H4 (cell line): ENCODE measurements at places on chromosomes 5 and 9. TPM values are rescaled to one million over a fixed set of nuclear protein-coding genes. Genes with fewer than 3 reads are reported as not detected.
A peak's percentile ranks its signal among the peaks of the same experiment; 100 is the strongest.

DNA sequence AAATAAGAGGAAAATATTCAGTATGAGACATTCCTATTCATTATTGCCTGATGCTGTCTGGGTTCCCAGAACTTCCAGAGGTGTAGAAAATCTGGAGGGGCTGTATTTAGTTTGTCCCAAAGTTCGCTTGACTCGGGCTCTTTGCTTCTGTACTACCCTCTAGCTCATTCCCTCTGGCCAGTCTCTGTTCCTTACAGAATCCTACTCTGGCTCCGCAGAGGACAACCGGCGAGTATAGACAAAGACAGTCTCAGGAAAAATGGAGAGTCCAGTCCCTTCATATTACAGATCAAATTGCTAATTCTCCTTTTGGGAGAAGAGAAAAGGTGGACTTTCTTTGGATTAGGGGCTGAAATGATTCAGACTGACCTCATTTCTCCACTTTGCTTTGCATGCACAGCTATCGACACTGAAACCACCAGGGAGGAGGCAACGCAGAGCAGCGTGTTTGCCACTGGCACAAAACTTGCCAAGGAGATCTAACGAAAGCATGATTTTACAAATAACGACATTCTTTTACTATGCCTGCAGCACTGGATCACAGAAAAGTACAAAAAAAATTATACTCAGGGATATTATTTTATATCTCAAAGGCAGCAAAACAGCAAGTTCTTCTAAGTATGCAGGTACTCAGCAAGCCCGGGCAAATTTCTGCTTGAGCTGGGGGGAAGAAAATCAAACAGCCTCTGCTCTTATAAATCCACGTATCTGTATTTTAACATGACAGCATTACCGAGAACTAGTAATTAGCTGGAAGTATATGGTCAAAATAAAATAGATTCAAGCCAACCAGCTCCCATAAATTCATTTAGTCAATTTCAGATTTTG, 279.7 kb downstream of the NPR3 start:
- no peak for DNase-seq

DNA sequence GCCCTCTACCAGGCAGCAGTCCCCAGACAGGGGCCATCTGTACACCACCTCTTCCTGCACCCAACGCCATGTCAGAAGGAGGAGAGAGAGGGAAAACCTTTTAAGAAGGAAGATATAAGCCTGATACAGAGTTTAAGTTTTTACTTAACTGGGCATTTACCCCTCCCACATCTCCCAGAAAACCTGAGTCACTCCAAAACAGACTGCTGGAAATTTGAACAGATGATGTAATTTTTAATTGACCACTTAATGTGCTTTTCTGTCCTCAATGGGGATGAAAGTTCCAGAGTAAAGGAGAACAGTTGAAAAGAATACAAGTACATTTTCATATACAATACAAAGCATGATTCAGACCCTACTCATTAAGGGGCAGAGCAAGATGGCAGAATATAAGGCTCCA, 63.9 kb downstream of the TTC39B start:
- peak; percentile 33 for DNase-seq

- no peak for DNase-seq
These were observed 331.9 kb downstream of the ADAMTS6 start for GRCh38 chr5:65149827-65150226.

DNA sequence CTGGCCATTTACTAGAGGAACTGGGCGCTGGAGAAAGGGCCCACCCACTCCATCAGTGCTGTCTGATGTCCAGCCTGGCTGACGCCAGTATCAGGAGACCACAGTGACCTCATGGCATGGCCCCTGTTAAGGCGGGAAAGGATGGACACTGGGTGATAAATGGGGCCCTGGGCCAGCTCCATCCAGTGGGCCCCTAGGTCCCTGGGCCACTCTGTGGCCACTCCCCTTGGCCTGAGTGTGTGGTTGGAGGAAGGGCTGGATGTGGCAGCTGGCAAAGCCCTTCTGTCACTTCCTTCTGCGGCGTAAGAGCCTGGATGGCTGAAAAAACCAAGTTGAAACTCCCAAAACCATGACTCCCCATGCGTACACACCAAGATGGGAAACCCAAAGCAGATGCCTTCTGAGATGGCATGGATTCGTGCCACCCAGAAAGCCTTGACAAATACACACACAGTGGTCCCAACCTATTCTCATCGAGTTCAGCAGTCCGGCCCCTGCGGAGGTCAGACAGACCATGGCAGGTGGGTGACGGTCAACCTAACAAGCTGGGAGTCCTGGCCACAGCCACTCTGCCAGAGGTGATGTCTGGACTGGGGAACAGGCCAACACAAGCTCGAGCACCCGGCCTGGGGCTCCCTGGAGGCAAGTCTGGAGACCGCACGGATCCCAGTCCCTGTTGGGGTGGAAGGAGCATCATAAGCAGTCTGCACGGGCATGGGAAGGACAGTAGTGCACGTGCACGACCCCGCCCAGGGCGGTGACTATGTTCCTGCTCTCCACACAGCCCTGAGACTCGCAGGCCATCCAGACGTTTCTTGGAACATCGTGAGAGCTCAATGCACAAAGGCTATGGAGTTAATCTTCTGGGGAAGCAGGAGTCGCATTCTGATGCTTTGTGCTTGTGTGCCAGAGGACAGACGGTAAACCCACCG, 45.2 kb upstream of the NOTCH1 start:
- DNase-seq, result no peak

DNA sequence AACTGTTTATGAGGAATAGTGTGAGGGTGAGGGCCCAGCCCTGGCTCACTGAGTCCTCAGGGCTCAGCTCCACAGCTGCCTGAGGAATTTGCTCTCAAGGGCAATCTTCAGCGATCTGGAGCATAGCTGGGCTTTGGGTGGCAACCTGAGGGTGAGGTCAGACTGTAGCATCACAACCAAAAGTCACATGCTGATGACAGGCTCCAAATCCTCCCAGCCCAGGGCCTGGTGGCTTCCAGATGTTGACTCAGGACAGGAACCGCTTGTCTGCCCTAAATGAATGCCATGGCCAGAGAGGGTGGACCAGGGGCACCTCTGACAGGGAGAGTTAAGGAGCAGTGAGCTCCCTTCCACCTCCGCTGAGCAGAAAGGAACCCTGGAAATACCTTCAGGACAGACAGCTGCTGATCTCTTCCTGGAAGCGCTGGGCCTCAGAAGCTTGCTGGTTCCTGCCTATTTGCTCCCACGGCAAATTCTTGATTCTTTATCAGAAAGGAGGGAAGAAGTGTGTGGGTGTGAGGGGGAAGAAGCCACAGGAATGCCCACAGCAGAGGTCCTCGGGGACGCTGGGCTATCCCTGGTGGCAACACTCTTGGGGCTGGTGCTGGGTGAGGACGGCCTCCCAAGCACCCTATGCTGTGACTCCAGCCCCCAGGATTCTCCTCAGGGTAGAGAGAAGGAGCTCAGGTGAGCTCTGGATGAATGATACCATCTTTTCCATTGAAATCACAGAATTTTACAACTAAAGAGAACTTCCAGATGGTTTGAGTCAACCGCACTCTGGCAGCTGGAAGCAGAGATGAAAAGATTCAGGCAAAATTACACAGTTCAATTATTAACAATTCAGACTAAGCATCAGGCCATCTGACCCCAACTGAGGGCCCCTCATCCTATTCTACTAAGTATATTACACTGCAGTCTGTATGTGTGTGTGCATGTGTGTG, 13.8 kb upstream of the CTSL start:
- peak; percentile 86 for DNase-seq

PCYOX1L gene
- total RNA-seq, result 19.5 and 20.8 TPM in 2 replicates
